Large intestine (tissue), 12 donors: ENCODE measurements at places on chromosomes 2 and 18. TPM values are rescaled to one million over a fixed set of nuclear protein-coding genes. Genes with fewer than 3 reads are reported as not detected.

MC5R gene
- 0.66 TPM for polyA plus RNA-seq

TBR1 gene
- polyA plus RNA-seq: 0.01 TPM

RAB6C gene
- polyA plus RNA-seq: 0.21 TPM

SNORC gene
- 6.9 TPM for polyA plus RNA-seq

LYPD1 gene
- polyA plus RNA-seq: 4.0 TPM

CROCC2 gene
- polyA plus RNA-seq: 0.09 TPM

POU3F3 gene
- not detected for polyA plus RNA-seq

CHN1 gene
- 8.2 TPM for polyA plus RNA-seq

TMX3 gene
- polyA plus RNA-seq: 82.2 TPM

C1GALT1C1L gene
- polyA plus RNA-seq: 1.1 TPM

RAMP1 gene
- 76.1 TPM for polyA plus RNA-seq
